Glomerular endothelial cell (primary cell): ENCODE measurements at places on chromosomes 4 and X. TPM values are rescaled to one million over a fixed set of nuclear protein-coding genes. Genes with fewer than 3 reads are reported as not detected.

DNA sequence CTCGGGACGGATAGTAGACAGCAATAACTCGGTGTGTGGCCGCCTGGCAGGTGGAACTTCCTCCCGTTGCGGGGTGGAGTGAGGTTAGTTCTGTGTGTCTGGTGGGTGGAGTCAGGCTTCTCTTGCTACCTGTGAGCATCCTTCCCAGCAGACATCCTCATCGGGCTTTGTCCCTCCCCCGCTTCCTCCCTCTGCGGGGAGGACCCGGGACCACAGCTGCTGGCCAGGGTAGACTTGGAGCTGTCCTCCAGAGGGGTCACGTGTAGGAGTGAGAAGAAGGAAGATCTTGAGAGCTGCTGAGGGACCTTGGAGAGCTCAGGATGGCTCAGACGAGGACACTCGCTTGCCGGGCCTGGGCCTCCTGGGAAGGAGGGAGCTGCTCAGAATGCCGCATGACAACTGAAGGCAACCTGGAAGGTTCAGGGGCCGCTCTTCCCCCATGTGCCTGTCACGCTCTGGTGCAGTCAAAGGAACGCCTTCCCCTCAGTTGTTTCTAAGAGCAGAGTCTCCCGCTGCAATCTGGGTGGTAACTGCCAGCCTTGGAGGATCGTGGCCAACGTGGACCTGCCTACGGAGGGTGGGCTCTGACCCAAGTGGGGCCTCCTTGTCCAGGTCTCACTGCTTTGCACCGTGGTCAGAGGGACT, 5.7 kb upstream of the MSANTD1 start:
- no peak for DNase-seq

- no peak for DNase-seq
Observed at GRCh38 chr4:75634951-75635350, 4.6 kb upstream of the CDKL2 start.

- DNase-seq: no peak
Observed at GRCh38 chr4:168705121-168705520, 208.3 kb downstream of the PALLD start.

DNA sequence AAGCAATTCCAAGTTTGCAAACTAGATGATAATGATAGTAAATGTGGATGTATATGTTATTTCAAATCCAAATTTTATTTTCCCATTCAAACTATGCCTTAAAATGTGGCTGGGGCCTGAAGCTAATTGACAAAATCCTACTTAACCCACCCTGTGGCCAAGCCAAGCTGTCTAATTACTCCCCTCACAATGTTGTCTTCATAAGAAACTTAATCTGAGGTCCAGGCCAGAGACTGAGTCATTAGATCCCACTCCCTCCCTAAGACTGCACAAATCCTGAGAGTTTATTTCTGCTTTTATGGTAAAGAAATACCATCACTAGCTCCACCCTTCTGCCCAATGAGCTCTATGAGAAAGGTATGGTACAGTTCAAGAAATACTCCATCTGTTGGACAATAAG, 16.6 kb downstream of the SMPX start:
- DNase-seq: no peak

- DNase-seq: no peak
Observed at GRCh38 chr4:39613093-39613656, 25.5 kb downstream of the SMIM14 start.

- no peak for DNase-seq
Observed at GRCh38 chrX:3175659-3176438, 134.6 kb downstream of the ARSF start.

DNA sequence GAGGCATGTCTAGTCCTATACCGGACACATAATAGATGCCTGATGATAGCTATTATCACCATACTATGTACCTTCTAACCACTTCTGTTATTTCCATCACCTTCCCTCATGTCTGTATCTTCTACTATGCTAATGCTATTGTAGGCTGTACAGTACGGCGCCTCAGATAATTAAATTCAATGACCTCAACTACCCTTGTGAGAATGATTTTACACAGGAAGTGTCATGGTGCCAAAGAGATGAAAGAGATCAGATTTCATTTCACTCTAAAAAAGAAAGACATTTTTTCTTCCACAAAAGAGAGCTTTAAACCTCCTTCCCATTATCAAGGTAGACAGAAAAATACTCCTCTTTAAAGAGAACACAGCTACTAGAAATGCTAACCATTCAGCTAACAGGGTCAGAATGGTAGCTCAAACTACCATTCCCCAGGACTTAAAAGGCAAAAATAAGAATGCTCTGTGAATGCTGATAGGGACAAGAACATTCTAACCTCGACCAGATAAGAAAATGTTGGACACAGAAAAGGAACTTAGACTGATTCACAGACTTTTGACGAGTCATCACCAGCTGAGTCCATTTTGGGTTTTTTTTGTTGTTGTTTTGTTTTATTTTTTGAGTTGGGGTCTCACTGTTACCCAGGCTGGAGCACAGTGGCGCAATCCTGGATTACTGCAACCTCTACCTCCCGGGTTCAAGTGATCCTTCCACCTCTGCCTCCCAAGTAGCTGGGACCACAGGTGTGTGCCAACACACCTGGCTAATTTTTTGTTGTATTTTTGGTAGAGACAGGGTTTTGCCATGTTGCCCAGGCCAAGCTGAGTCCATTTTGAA, 99.2 kb upstream of the RAPGEF2 start:
- DNase-seq: no peak

DNA sequence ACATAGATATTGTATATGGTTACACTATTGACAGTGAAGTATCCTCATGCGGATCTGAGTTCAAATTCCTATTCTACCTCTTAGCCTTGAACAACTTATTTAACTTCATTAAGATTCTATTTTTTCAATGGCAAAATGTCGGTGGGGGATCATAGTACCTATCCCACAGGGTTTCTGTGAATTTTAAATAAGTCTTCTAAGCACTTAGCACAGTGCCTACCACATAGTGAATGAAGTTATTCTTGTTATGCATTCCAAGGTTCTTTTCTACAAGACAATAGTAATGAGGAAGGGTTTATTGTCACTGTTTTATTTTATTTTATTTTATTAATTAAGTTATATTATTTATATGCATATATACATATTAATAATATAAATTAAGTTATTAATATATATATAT, 8.8 kb upstream of the ENAM start:
- no peak for DNase-seq

DNA sequence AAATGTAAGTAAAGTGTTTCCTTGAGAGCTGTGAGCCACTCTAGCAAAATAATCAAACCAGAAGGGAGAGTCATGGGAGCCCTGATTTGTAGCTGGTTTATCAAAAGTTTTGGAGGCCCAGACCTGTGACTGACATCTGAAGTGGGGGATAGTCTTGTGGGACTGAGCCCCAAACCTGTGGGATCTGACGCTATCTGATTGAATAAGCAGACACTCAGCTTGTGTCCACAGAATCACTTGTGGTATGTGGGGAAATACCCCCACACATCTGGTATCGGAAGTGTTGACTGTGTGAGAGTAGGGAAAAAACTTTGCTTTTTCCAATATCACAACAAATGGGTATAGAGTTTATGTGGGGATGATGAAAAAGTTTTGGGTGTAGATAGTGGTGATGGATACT, 35.4 kb downstream of the FUNDC1 start:
- no peak for DNase-seq

DNA sequence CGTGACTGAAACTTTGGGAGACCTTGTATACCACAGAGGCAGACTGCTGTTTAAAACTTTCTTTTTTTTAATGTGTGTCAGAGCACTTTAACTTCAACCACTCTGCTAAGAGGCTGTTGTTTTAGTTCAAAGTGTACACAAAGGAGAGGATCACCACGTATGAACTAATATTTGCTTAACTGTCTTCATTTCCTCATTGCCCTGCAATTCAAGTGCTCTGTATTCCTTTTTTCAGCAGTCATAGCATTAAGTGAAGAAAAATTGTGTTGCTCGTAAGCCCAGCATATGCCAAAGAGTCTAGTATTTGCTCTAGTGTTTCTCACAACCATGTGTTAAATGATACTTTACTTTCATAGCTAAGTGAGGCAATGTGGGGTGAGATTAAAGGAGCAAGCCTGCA, 63.0 kb upstream of the HHIP start:
- DNase-seq: no peak

DNA sequence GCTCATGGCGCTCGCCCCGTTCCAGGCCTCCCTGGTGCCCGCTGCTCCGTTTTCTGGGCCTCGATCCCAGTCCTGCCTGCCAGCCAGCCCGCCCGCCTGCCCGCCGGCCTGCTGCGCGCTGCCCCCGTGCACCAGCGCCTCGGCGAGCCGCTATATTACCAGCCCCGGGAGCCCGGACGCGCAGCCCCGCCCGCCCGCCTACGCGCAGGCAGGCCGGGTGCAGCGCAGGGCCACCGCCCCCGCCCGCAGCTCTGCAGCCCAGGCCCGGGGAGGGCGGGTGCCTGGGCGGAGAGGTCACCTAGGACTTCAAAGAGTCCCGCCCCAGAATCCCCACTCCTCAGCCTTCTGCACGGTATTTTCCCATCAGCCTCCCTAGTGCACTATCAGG, at the start of gene MAOB:
TSS of gene MAOB (minus strand) at position 157 of the 388 bp plus-strand sequence. CDS start at position 6, 151 bp downstream.
- no peak for DNase-seq

DNA sequence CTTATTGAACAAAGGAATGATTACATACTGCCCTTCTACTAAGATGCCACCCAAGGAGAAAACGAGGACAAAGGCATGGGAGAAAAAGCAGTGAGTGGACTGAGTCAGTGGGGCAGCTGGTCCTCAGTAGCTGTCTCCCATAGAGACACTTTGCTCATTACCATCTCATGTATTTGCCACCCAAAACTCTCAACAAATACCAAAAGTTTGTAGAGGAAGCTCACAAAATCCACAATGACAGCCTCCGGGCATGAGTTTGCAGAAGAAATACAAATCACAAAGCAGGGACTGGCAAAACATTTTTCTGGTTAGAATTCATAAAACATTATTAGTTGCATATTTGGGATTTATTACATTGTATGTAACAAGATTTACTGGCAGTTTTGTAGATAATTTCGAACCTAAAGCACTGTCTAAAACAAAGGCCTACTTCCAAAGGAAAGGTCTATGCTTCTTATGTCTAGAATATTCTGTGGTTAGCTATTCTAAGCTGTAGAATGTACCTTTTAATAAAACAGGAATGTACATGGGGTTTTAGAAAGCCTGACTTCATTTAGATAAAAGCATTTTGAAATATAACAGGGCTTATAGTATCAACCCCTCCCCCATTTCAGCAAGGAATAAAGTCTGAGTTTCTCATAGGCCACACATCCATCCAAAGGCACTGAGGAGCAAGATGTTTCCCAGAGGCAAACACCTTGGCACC, 17.7 kb downstream of the PCDH18 start:
- DNase-seq: no peak

- DNase-seq: no peak
Observed at GRCh38 chrX:54758114-54759055, 39.7 kb downstream of the ITIH6 start.

- peak; percentile 92 for DNase-seq
Observed at GRCh38 chr4:128517739-128518510, 230.3 kb upstream of the PGRMC2 start.

DNA sequence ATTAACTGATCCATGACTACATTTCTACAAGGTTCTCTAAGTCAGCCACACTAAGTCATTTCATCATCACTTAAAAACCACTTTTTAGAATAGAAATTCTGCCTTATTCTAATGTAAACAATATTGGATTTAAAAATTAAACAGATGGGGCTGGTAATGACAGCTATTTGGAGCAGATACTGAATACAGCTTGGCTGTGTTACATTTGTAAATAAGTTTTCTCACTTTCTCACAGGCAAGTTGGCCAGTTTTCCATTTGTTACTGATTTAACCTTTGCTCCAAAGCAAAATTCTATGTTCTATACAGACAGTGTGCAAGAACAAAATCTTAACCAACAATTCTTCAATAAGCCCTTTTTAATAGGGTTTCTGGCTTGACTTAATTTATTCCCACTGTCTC, 370.7 kb downstream of the GRIA2 start:
- no peak for DNase-seq

- no peak for DNase-seq
Observed at GRCh38 chr4:79607979-79608378, 200.0 kb upstream of the GK2 start.

DNA sequence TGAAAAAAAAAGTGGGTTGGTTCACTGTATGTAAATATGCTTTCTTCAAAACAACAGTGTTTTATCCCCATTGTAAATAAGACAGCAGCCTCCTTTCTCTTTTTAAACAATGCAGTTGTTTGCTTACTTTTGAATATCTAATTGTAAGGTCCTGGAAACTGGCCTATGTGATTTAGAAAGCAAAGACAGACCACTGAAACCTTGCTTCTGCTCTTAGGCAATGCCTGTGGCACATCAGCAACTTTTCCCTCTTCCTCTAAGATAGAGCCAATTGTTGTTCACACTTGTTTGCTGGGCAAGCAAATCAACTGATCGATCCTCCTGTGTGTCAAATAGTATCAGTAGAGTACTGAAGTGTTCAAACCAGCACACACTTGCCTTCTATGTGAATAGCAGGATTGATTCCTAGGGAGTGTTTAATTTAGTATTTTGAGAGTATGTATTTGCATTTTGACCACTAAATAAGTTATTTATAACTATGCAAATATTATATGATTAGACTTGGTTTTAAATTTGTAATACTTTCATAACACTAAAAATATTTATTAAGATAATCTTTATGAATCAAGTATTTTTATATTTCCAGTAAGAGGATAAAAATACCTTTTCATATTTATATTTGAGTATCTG, 55.4 kb upstream of the GRPR start:
- no peak for DNase-seq

Gene TGIF2LX
- total RNA-seq: not detected in 2 replicates

Gene NALF2
- total RNA-seq: 0.29 TPM in 1 of 2 replicates, not detected in the other

Gene CFAP47
- 0.19 TPM in 1 of 2 replicates, not detected in the other for total RNA-seq

Gene ZNF732
- 0.05 and 1.1 TPM in 2 replicates for total RNA-seq

Gene CCKAR
- not detected in 2 replicates for total RNA-seq
